ENCODE measurements at places on chromosomes 6 and 20.

DNA sequence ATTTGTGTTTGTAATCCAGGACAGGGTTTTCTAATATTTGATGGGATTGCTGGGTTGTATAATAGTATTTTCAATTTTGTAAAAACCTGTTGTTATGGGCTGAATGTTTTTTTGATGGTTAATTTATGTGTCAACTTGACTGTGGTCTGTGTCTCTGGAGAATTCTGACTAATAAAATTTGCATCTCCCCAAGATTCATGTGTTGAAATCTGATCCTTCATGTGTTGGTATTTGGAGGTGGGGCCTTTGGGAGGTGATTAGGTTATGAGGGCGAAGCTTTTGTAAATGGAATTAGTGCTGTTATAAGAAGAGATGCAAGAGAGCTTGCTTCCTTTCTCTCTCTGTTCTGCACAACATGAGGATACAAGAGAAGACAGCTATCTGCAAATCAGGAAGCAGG, 48.7 kb upstream of the SAMD5 start:
- DNase-seq = no peak

DNA sequence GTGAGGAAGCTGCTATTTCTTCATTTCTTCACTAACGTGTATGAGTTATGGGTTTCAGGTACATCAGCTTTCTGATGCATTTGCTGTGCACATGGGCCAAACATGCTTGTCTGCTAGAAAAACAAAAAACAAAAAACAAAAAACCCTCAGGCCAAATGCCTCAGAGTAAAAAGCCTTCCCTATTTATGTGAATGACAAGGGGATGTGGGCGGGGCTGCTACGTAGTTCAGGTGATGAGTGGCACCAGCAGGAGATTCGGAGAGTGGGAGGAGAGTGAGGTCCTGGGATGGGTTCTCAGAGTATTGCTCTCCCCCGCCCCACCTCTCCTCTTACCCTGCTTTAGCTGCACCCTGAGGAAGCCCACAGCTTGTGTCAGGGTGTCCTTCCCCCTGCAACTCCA, 596.8 kb upstream of the JAG1 start:
- DNase-seq = no peak

DNA sequence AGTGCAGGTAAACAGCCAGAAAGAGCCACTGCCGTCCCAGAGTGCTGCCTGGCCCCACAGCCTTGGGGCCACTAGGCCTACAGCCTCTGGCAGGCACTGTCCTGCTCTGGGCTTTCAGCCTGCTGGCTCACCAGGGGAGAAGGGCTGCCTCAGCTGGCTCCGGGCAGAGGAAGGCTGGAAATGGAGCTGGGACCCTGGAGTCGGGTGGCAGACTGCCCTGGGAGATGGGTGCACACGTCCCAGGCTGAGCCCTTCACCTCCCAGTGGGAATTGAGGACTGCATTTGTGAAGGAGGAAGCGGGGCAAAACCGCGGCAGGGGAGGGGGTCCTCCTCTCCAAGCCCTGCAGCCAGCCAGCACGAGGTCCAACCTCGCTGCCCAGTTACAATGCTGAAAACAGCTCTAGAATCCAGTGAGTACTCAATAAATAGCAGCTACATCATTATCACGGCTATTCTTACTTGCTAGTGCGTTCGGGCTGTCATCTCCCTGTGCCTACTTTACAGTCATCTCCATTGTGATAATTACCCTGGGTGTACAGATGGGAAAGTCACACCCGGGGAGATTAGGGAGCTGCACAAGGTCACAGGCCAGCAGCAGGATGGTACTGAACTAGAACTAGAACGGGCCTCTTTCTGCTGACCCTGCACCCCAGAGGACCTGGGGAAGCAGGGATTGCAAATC, 13.1 kb downstream of the ACSS1 start:
- no peak for DNase-seq

- DNase-seq = no peak
Observed at GRCh38 chr6:121755485-121755884, 320.0 kb downstream of the GJA1 start.

GRCh38 chr20:51221791-51222408, 199.0 kb upstream of the KCNG1 start:
- DNase-seq = no peak

DNA sequence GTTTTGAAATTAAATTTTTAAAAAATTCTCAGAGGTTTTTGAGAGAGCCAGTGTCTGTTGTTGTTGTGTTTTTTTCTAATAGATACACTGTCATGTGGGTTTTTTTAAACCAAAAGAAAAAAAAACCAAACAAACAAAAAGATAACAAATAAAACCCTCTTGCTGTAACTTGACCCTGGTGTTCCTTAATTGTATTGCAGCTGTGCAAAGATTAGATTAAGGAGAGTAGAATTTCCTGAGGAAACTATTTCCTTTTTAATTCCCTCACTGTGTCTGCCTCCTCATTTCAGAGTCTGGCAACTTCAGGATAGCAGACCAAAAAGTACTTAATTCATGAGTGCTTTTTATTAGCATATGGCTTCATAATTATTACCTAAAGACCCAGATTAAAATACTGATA, 281.9 kb downstream of the EPM2A start:
- no peak for DNase-seq

- DNase-seq = no peak
Observed at GRCh38 chr6:94600636-94601035, 976.7 kb upstream of the MANEA start.

DNA sequence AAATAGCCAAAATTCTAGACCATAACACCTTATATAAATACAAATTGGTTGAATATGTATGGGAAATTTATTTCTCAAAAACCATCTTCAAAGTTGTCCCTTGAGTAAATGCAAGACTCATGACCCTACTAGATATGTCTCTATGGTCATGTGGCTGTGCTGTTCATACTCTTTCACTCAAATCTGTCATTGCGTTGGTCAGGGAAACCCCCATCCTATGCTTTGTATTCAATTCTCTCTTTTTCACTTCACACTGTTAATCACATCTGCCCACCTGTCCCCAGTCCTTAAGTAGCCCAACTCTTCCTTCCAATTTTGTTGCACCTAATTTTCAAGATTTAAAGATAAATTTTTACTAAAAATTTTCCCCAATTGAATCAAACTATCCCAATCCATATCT, 51.0 kb downstream of the RPS12 start:
- no peak for DNase-seq

GRCh38 chr20:17617212-17617867, 47.5 kb downstream of the DSTN start:
- DNase-seq = peak; percentile 33

GRCh38 chr6:71252410-71252809, 36.2 kb upstream of the OGFRL1 start:
- no peak for DNase-seq

GRCh38 chr20:43767686-43768474, 41.1 kb upstream of the GTSF1L start:
- DNase-seq = no peak

GRCh38 chr6:132954936-132955335, 140.6 kb downstream of the RPS12 start:
- DNase-seq = no peak

GRCh38 chr6:143555071-143555492, 43.6 kb upstream of the FUCA2 start:
- no peak for DNase-seq

GRCh38 chr6:126210398-126211075, 129.4 kb upstream of the CENPW start:
- no peak for DNase-seq

- DNase-seq = no peak
Observed at GRCh38 chr6:10485406-10485805, 35.7 kb upstream of the GCNT2 start.

DNA sequence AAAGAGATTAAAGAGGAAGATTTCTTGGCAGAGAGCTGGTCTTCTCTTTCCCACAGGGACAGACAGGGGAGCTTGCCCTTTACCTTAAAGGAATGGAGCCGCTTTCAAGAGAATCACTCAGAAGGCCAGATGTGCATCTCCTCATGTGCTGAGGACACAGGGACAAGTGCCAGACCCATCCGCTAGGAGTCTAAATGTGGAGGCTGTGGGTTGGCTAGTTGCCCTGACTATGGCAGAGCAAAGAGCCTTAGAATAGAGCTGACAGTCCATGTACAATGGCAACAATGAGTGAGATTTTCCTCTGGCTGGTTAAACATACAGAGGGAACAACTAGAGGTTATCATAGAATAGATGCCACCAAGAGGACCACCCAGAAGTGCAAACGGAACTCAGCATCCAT, 7.3 kb upstream of the DOK5 start:
- DNase-seq = no peak

DNA sequence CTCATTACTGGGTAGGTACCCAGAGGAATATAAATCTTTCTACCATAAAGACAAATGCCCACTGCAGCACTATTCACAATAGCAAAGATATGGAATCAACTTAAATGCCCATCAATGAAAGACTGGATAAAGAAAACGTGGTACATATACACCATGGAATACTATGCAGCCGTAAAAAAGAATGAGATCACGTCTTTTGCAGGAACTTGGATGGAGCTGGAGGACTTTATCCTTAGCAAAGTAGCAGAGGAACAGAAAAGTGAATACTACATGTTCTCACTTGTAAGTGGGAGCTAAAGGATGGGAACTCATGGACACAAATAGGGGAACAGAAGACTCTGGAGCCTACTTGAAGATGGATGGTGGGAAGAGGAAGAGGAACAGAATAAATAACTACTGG, 119.7 kb downstream of the EPHA7 start:
- DNase-seq = no peak

- no peak for DNase-seq
Observed at GRCh38 chr6:115270953-115271352, 789.7 kb downstream of the FRK start.

DNA sequence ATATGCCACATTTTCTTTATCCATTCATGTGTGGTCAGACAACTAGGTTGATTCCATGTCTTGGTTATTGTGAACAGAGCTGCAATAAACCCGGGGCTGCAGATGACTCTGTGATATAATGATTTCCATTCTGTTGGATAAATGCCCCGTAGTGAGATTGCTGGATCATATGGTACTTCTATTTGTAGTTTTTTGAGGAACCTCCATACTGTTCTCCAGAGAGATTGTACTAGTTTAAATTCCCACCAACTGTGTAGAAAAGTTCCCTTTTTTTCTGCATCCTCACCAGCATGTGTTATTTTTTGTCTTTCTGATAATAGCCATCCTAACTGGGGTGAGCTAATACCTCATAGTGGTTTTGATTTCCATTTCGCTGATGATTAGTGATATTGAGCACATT, 62.2 kb upstream of the MAP3K4 start:
- DNase-seq = no peak

DNA sequence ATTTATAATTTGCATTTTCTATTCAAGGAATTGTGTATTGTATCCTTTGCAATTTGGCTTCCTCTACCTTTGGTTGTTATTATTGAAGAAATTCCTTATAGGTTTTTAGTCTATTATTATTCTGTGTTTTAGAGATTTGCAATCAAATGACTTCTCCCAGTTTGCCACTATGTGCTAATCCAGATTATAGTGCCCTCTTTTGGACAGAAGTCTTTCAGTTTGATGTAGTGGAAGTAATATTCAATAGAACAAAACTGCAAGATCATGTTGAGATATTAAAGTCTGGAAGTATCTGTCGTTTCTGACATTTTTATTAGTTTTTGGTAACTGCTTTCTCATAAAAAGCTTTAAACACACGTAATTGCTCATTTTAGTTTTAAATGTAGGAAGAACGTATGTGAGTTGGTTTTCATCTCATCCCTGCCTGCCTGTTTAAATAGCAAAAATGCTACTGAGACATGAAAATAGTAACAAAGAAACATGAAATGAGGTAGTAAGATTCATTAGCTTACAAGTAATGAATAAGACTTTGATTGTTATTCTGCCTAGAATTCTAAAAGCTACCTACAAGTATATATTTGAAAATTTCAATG, 72.8 kb downstream of the RTN4IP1 start:
- DNase-seq = no peak

DNA sequence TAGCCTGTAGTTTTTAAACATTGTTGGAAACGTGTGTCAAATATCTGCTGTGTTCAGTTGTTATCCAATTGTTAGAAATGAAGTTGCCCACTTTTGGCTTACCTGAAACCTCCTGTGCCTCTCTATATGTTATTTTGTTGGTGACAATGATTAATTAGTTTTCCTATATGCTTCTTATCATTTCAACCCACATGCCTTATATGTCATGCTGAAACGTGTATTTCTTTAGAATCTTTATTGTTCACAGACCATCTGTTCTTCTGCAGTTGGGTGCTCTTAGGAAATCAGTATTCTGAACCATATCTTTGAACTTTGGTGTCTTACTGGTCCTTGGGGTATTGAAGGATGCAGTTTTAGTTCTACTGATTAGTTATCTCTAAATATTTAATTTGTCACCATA, 91.2 kb upstream of the SCGN start:
- DNase-seq = no peak

DNA sequence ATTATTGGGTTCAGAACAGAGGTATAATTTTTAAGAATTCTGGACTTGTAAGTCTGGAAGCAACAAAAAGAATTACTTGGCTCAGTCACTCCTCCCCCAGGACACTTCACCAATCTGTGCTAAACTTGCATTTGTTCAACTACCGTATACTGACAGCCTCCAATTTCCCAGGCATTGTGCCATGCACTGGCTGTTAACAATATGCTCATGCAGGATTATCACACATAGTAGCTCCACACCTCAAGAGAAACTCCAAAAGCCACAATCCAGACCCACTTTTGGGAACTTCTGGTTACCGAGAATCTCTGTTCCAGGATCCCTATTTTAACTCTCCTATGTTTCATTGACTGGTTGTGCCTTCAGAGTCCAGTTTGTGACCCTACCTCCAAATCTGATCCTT, 7.7 kb downstream of the ADGRF1 start:
- no peak for DNase-seq

DNA sequence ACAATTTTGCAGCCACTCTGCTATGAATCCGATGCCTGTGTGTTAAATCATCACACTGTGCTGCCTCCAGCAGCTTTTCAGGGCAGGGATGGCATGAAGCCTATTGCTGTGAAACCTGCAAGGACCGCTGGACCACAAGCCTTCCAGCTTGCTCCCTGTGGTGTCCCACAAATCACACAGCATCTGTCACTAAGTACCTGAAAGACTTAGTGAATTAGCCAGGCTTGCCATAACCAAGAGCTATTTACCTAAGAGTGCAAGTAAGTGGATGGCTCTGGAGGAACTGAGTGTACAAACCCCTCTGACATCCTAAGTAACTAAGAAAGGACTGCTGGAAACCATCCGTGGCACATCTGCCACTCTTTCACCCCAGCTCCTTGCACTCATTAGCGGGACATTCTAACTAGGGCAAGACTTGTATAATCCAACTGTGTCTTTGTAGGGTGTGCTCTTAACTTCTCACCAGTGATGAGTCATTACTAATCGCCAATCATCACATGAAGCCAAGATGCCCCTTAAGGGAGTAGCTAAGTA, 34.7 kb downstream of the FOXQ1 start:
- no peak for DNase-seq

DNA sequence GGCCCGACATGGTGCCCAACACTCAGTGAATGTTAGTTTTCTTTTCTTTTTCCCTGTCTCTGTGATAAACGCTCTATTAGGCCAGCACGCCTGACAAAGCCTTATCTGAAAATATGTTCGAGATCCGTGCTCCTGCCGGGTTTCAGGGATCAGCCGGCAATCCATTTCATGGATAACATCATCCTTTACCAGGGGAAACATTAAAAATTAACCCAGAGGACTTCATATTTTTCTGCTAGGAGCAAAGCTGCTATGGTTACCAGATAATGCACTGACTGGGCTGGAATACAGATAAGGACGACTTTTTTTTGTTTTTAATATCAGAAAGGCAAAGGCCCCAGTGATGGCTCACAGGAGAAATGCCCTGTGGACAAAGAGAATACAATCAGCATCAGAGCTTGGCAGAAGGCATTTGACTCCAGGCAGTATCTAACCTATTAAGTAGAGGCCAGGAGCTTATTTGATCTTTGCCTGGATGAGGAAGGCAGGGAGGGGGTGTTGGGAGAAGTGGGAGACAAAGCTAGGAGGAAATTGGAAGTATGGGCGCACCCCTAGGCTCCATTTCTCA, 482.0 kb upstream of the CHD6 start:
- no peak for DNase-seq
